Left ventricle myocardium inferior (tissue), 1 donor: ENCODE measurements at places on chromosomes 12 and 14. TPM values are rescaled to one million over a fixed set of nuclear protein-coding genes. Genes with fewer than 3 reads are reported as not detected.
A peak's percentile ranks its signal among the peaks of the same experiment; 100 is the strongest.

DNA sequence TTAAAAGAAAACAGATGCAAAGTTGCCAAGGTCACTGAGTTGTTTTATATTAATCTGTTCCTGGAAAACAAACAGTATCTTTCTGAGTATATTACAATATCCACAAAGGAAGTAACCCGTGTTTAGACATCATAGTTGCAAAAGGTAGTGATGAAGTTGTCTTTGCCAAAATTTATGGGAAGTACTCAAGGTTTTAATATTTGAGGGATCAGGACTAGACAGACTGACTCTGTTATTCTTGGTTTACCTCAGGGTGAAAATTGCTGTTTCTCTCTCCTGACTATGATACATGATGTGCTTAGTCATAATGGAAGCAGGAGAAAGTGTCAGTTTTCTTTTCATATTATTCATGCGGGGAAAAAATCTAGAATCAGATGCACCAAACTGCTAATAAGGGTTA, 28.3 kb downstream of the TMEM233 start:
- no peak for DNase-seq

DNAL1 gene
- 15.2 TPM for total RNA-seq

- DNase-seq: no peak
Observed at GRCh38 chr14:93102141-93102540, 13.6 kb downstream of the ITPK1 start.

DNA sequence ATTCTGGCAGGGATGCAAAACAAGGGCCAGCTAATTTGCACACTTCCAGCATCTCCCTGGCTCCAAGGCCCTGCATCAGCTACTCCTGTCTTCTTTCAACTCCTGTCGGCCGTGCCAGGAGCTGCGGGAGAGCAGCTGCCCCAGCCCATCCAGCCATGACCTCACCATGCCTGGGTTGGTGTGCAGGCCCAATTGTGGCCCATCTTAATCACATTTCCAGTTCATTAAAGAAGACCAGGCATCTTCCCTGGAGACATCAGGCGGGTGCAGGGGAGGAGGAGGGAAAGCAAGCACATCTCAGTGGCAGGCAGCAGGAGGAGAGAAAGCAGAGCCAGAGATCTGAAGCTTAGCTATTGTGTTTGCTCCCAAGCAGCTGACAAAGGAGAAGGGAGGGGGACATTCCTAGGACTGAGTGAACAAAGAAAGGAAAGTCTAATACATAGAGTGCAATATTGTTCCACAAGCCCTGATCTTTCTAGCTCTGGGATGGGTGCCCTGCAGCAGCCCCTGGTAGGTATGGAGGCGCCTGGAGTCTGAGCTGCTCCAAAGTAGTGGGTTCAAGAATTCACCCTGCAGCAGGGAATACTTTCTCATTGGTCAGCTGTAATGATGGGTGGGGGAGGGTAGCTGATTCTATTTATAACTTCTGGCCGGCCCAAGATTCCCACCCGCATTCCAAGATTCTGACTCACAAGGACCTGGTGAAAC, 40.1 kb downstream of the VWF start:
- no peak for DNase-seq

TMEM63C gene
- total RNA-seq: 0.63 TPM

KRT72 gene
- not detected for total RNA-seq

DNA sequence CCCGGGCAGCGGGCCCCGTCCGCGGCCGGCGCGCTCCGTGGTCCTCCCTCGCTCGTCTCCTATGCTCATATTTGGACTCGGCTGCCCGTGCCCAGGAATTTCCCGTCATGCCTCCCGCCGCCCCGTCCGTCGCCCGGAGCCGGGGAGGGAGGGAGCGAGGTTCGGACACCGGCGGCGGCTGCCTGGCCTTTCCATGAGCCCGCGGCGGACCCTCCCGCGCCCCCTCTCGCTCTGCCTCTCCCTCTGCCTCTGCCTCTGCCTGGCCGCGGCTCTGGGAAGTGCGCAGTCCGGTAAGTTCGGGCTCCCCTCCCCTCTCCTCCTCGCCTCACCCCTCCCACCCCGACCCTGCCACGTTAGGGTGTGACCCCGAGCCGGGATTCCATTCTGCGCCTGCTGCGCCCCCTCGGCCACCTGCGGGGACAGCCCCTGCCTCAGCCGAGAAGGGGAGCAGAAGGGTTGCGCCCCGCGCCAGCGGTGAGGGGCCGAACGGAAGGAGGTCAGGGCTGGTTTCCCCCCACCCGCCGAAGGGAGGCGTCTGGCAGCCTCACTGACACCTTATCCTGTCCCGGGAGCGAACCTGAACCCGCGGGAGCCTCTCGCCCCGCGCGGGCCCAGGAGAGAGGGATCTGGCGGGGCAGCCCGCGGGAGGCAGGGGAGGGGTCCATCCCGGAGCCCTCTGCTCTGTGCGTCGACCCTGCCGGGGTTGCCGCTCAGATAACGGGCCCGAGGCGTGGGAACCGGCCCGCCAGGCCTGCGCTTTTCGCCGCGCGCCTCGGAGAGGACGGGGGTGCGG, at the start of gene MSRB3:
Gene MSRB3 (plus strand): TSS at position 108 of the 793 bp plus-strand sequence. CDS start 29,897 bp downstream, outside the sequence.
- DNase-seq: peak; percentile 82

DNA sequence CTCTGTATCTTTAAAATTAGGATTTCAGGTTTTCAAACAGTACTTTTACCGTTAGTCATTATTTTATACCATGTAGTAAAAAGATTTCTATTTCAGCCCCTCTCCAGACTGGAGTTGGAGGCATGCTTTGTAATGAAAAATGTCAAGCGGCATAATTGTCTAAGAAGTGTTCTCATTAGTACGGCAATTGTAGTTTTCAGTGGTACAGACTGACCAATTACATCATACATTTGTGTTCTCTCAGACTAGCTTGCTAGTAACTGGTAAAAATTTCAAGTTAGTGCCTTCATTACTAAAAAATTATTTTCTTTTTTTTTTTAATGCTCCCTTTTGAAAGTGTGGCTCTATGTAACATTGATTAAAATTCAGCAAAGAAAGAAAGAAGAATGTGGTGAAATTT, 4.5 kb downstream of the USP30 start:
- DNase-seq: no peak

DNA sequence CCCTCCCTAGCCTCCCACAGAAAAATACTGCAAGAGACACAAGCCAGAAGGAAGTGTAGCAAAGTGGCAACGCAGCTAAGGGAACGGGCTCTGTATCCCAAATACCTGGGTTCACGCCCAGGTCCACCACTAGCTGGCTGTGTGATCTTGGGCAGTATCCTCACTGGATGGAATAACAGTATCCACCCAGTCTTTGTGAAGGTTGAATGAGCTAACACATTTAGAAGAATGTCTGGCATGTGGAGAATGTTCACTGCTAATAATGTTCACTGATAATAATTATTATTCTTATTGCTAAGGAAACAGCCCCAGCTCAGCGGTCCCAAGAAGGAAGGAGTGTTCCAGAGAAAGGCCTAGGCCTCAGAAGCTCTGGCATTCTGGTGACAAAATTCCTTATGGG, 70.9 kb downstream of the VWF start:
- no peak for DNase-seq

SMARCC2 gene
- 67.1 TPM for total RNA-seq

DNA sequence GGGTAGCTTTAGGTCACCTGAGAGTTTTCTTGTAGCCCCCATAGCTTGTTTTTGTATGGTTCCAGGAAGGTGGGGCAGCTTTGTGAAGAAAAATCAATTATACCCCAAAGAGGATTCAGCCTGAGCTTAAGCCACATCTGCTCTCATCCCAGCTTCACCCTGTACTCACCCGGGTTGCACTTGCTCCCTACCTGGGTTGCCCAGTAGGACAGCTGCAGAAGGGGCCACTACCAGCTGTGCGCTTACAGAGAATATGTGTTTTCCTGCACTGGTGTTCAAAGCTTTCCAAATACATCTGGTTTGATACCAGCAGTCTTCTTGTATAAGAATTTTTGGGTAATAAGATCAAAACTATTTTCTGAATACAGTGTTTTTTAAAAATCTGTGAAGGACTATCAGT, 3.0 kb upstream of the SLC38A1 start:
- DNase-seq: no peak

DNA sequence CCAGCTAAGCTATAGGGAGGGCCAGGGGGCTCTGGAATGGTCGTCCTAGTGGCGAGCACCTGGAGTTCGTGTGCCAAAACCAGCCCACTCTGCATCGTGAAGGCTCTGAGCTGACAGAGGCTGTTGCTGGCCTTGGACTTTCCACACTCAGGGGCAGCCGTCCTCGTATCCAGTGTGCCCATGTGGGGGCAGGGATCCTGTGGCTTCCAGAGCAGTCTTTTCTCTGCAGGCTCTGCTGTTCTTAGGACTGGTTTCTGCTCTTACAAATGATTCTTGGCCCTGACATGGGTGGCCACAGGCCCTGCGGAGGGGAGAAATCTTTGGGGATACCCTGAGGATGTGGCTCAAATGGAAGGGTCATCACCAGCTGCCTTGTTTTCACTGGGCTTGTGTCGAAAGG, 177.4 kb upstream of the FKBP4 start:
- no peak for DNase-seq

DNA sequence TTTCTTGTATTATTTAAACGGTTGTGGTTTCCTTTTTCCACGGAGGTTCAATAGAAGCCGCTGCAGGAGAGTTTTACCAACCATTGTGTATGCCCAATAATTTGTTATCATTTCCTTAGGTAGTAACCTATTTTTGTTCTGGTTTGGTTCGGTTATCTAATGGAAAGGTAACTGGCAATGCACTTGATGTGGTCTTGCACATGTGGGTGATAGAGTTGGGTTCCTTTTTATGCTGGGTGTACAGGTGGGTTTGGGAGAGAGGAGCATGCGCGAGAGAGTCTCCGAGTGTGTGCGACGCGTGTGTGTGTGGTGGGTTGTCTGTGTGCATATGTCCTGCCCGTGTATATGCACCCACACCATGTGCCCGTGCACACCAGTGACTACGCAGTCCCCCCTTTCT, 102.7 kb upstream of the FKBP4 start:
- DNase-seq: no peak

GRCh38 chr12:12176402-12176801, 90.4 kb downstream of the LRP6 start:
- no peak for DNase-seq

CPM gene
- 6.3 TPM for total RNA-seq

DNA sequence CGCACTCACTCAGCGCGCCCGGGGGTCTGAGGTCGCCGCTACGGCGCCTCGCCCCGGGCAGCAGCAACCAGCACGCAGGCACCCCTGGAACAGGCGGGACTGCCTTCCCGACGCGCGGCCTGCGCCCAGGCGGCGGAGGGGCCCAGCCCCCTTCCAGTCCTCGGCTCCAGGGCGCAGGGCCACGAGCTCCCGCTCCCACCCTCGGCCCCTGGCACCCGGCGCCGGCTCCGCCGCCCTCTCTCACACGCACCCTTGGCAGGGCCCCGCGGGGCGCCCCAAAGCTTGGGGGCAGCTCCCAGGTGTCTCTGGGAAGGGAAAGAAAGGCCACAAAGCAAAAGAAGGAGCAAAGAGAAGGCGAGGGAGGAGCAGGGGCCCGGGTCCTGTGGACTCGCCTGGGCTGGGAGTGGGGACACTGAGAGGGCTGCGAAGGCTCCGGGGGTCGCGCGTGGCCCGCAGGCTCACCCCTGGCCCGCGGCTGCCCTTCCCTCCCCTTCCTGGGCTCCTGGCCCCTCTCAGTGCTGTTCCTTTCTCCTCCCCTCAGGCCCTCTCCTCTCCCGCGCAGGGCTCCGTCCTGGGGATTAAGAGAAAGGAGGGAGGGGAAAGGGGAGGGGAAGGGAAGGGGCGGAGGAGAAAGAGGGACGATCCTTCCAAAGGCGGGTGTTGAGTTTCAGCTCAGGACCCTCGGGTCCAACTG, 907 bp upstream of the EFS start:
- DNase-seq: peak; percentile 50

WNT1 gene
- not detected for total RNA-seq

A2ML1 gene
- total RNA-seq: not detected

FOXJ2 gene
- 22.1 TPM for total RNA-seq

TMEM179 gene
- total RNA-seq: 0.49 TPM

DNA sequence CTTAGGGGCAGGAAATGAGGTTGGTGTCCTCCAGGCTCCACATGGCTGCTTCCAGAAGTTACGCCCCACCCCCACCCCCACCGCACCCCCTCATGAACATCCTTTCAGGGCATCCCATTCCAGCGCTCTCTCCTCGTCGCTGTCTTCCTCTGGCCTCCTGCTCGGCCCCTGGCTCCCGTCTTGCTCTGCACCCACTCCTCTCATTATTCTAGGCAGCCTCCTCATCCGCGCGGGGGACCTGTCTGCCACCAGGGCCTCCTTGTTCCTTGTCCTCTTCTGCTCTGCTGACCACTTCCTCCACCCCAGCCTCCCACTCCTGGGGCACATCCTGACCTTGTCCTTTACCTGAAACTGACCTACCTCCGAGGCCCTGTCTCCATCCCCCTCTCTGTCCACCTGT, 29.8 kb upstream of the PLEKHG6 start:
- no peak for DNase-seq

GRCh38 chr12:125145196-125145595, 80.0 kb downstream of the AACS start:
- DNase-seq: no peak

DNA sequence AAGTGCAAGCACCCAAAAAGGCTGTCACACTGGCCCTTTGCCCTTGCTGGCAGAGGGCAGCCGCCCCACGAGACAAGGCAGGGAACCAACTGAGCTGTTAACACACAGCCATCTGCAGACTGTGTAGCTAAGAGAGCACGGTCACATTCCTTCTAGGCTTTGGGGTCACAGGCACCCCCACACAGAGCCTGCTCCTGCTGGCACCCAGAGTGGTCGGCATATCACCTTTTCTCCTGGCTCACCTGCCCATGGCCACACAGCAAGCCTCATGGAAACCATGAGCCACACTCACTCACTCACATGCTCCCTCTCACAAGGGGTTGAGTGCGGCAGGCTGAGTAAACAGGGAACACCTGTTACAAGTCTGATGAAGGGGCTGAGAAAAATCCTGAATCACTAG, 214.5 kb downstream of the PCNX1 start:
- no peak for DNase-seq

PDZRN4 gene
- total RNA-seq: 0.14 TPM

ARHGAP9 gene
- 4.2 TPM for total RNA-seq

TGM1 gene
- 0.96 TPM for total RNA-seq

LRP1-AS gene
- total RNA-seq: not detected

DNA sequence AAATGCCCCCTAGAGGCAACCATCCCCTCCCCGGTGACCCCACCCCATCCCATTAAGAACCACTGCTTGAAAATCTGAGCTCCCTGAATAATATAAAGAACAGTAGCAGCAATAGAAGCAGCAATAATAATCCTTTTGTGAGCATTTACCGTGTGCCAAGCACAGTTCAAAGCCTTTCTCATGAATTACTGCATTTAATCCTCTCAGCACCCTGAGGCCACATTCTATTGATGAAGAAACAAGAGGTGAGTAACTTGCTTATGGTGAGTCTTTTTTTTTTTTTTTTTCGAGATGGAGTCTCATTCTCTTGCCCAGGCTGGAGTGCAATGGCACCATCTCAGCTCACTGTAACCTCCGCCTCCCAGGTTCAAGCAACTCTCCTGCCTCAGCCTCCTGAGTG, 65.0 kb downstream of the KCNK10 start:
- DNase-seq: no peak

FOXA1 gene
- not detected for total RNA-seq
